Activated CD4-positive, CD25-positive, alpha-beta regulatory T cell treated with anti-CD3 and anti-CD28 coated beads, Interleukin-2, amount 50 U/mL, for 24 hours (primary cell): ENCODE measurements at places on chromosomes 13 and 19.
A peak's percentile ranks its signal among the peaks of the same experiment; 100 is the strongest.

DNA sequence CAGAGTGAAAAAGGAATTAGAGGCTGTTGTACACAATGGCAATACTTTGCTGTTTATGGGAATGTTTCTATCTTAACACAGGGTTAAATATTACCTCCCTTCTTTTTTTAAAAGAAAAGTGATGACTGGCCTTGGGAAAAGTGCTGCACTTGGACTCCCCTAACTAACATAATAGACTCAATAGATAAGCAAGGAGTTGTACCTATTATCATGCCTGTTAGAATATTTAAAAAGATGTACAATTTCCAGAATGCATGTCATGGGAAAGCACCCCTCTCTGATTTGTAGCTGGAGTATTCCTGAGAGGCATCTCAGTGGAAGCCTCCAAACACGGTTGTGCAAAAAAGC is 79.3 kb upstream of the GPC6 start:
- ATAC-seq = no peak

- ATAC-seq = peak; percentile 91
These were observed 13.8 kb downstream of the SH2D3A start for GRCh38 chr19:6753178-6754031.

GRCh38 chr13:44819245-44819644 is 170.0 kb downstream of the NUFIP1 start:
- peak; percentile 84 for ATAC-seq

- no peak for ATAC-seq
These were observed 346.4 kb downstream of the FGF9 start for GRCh38 chr13:22017226-22017625.

DNA sequence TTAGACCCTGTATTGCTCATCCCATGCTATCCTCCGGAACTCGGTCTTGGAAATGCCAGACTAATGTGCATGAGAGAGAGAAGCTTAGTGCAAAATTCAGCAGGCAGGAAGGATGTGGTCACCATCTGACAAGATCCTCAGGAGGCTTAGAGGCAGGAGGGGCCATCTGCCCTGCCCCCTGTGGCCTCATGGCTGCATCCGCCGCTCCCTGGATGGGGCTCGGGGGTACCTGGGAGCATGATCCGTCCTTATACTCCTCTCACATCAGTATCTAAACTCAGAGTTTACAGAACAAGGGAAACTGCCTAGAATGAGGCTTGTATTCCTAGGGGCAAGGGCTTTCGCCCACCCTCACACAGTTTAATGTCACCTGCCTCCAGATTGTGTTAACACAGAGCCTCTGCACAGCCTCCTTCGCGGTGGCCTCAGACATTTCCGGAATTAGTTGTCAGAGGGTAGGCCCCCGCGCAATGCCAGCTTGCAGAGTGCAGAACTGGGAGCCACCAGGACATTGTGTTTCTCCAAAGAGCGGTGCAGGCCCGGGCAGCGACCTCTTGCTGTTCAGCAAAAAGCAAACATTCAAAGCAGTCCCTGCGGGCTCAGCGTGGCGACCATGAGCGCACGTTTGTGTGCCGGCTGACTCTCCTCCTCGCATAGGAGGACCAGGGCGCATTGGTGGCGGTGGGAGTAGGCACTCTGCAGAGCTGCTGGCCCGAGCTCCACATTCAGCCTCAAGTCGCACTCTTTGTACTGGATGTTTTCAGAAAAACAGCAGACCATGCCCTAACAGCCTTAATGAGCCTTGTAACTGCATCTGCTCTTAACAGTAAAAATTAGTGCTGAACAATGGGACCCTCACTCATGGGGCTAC is 39.1 kb downstream of the GPR12 start:
- peak; percentile 56 for ATAC-seq

DNA sequence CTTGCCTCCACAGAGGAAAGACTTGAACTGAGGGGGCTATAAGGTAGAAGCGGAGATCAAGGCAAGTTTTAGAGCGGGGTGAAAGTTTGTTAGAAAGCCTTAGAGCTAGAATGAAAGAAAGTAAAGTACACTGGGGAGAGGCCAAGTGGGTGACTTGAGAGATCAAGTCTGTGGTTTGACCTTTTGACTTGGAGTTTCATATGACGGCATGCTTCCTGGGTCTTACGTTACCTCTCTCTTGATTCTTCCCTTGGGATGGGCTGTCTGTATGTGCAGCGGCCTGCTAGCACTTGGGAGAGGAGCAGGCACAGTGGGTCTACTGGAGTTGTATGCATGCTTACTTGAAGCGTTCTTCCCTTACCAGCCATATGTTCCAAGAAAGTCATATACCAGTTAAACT is 1768.5 kb downstream of the PCDH9 start:
- no peak for ATAC-seq

DNA sequence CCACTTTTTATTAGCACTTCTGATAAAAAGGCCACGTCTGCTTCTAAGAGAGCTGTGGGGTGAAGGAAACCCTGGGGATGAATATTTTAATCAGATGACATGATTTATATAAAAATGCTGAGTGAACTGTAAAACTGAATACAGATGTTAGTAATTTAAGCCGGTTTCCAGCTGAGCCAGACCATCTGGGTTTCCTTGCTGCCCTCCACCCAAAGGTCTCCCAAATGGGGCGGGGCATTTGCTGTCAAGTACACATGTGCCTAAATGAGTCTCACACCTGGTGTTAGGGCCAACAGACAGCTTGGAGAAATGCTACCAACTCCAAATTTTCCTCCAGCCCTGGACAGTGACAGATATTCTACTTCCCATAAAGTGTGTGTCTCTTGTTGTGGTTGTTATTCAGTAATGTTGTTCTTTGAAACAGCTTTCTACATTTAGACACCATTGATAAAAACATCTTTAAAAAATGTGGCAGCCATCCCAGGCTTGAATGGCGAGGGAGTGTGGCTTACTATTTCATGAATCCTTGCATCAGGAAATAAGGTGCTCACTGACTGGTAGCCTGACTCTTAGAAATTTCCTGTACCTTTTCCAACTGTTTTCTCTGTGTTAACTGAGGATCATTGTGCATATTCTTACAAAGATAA is 350.4 kb downstream of the MTUS2 start:
- ATAC-seq = no peak

GRCh38 chr19:57800696-57801095 is 14.0 kb downstream of the ZNF552 start:
- ATAC-seq = no peak

DNA sequence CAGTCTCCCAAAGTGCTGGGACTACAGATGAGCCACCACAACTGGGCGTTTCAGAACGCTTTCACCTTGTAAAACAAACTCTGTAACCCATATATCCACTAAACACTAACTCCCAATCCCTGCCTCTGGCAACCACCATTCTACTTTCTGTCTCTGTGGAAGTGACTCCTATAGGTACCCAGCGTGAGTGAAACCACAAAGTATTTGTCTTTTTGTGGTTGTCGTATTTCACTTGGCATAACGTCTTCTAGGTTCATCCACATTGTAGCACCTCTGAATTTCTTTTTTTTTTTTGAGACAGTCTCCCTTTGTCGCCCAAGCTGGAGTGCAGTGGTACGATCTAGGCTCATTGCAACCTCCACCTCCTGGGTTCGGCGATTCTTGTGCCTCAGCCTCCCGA is 44.8 kb downstream of the BRD4 start:
- ATAC-seq = peak; percentile 41

- no peak for ATAC-seq
These were observed 2.7 kb downstream of the GPR4 start for GRCh38 chr19:45599286-45599685.

- ATAC-seq = no peak
These were observed 80.4 kb downstream of the LRCH1 start for GRCh38 chr13:46633416-46633815.

GRCh38 chr13:75165543-75166230 is 316.3 kb downstream of the TBC1D4 start:
- no peak for ATAC-seq

GRCh38 chr13:114071410-114071809 is 61.0 kb downstream of the RASA3 start:
- no peak for ATAC-seq

GRCh38 chr13:28719227-28720055 is 671 bp upstream of the SLC46A3 start:
- ATAC-seq = no peak

- no peak for ATAC-seq
These were observed 18.3 kb downstream of the VWA8 start for GRCh38 chr13:41942462-41943094.

DNA sequence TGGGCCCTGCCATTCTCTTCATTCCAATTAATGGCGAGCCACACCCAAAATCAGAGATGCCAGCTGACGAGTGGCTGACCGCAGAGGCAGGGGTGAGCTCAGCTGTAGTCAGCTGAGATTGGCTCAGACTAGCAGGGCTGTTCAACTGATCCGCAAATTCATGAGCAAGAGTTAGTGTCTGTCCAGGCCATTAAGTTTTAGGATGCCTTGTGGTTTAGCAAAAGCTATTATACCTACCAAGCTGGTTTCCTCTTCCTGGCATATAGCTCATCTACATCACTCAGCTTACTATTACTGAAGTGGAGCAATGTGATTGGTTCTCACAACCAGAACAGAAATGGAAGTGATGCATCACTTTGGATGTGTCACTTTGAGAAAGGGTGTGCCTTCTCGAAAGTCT is 148.7 kb downstream of the NALCN start:
- no peak for ATAC-seq
